Foreskin keratinocyte (primary cell): ENCODE measurements at places on chromosomes 1 and 21. TPM values are rescaled to one million over a fixed set of nuclear protein-coding genes. Genes with fewer than 3 reads are reported as not detected.
A peak's percentile ranks its signal among the peaks of the same experiment; 100 is the strongest.

The S100B gene
- 0.21 TPM in 1 of 2 replicates, not detected in the other for polyA plus RNA-seq

The TNN gene
- polyA plus RNA-seq: not detected in 2 replicates

GRCh38 chr1:155186067-155186793 is 12.6 kb downstream of the TRIM46 start:
- no peak for DNase-seq

GRCh38 chr1:170354690-170355089 is 177.3 kb upstream of the GORAB start:
- DNase-seq: no peak

GRCh38 chr1:159866905-159867663 is 4.6 kb upstream of the VSIG8 start:
- peak; percentile 51 for DNase-seq

DNA sequence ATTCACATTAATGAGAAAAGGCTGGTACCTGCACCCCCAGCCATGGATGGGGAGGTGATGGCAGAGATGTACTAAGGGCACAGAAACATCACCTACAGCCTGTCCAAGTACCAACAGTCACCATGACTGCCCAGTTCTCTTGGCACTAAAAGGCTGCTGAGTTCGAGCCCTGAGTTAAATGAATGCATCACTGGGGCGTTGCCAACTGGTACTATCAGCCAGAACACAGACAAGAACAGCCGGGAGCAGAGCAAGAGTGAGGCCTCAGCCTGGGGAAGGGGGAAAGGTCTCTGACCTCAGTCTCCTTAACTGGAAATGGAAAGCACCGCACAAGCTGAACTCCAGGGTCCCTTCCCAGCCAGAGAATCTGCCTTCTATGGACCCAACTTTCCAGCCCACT is 60.5 kb downstream of the GLIS1 start:
- DNase-seq: no peak

GRCh38 chr1:92804721-92805201 is 19.9 kb upstream of the EVI5 start:
- peak; percentile 96 for DNase-seq

GRCh38 chr21:43274022-43274945 is 105.5 kb downstream of the CRYAA start:
- DNase-seq: no peak

DNA sequence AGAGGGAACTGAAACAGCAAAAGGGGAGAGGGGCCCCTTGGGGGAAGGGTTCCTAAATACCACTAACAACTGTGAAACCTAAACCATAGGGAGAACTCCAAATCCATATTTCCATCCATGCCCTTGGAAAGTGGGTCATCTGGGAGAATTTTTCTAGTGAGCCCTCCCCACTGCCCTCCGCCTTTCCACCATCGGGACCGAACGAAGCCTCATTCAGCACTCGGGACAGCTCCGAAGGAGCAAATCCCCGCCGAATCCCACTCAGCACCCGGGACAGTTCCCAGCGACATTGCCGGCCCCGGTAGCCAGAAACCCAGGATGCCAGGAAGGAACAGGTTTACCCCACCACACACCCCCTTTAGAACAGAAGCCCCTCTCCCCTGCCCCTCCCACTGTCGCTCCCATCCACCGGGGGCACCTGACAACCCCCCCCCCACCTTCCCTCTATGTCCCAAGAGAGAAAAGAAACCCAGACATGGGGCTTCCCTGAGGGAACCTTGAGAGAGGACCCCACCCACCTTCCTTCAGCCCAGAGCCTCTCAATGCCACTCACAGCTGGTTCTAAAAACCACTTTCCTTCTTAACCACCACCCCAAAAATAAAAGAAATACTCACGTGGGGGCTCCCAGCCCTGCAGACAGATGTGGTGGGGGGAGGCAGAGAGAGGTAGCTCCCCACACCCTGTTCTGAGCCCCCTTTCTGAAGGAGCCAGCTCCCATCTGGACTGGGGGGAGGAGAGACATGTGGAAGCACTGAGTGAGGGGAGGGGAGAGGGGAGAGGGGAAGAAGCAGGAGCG is 4.5 kb downstream of the DLGAP3 start:
- peak; percentile 25 for DNase-seq

DNA sequence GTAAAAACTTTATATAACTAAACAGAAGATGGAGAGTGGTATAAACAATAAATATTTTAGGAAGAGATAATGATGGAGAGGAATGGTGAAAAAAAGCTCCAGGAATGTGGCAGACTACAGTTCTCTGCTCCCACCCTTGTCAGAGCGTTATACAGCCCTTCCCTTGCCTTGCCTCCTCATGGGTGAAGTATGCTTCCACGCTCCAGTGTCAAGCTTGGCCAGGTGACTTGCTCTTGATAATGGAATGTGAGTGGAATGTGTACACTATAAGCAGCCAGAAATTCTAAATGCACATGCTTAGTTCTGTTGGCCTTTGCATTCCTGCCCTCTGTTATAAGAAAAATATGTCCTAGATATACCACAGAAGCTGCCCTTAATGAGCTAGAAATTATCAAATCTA is 24.7 kb upstream of the POGK start:
- DNase-seq: peak; percentile 58

DNA sequence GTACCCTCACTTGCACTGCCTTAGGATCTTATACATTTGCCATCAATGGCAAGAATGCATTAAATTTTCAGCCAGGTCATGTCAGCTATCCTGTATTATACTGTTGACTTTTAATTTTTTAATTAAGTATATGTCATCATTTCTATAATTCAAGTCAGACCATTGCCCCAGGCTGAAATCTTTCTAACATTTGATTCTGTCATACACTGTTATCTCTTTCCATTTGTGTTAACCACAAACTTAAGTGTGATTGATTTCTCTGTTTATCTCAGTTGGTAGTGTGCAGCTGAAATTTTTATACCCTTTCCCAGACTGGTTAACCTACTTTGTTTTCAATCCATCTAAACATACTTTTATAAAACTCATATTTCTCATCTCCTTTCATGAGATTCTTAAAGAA is 153.3 kb downstream of the ZP4 start:
- no peak for DNase-seq

DNA sequence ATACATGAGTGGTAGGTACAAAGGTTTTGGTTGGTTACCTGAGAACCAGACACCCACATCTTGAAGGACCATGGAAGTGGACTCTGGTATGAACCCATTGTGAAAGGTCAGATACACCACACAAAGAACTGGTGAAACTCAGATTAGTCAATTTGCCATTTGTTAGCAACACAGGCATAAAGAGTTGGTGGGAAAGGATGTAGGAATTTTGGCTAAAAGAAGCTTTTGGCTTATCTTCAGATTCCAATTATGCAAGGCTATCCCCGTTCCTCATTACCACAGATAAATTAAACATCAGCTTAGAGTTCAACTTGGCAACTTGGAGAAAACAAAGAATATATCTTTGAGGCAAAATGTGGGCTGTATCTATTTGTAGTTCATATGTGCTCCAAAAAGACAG is 87.0 kb upstream of the IRF2BP2 start:
- DNase-seq: no peak

DNA sequence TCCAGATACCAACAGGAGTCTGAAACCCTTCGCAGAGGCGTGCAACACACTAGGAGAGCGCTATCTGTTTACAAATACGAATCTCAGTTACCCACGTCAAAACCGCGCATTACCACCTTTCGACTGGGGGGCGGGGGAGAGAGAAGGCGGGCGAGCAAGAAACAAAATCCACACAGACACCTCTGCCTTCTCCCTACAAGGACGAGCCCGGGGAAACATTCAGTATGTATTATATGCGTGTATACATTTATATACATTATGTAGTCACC is 722 bp downstream of the TUT4 start:
- peak; percentile 91 for DNase-seq

DNA sequence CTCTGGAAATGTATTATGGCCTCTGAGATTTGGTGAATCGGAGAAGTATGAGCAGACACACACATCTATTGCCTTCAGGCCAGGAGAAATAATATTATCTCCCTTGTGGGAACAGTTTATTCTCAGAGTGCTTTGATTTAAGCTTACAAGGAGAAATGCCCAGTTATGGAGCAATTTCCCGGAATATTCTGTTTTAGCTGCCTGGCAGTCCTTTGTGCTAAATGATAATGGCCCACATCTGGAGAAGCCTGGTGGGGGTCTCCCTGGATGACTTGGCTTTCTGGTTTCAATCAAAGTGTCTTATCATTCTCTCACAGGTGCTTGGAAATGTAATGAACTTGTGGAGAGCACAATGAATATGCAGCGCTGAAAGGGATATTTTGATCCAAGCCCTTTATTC is 389.6 kb upstream of the USP24 start:
- no peak for DNase-seq

DNA sequence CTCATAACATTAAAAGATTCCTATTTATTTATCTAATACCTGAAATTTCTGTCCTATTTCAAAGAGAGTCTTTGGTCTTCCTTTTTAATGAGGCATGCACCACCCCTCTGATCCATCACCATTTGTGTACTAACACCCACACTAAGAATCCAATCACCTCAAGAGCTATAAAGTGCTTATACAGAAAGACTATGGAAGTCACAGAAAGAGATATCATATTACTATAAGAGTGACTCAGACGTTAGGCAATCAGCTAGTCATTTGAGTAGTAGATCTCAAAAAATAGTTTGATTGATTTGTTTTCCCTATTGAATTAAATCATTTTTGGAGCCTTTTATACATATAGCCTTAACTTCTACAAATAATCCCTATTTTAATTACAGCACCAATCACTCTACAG is 46.1 kb downstream of the NME7 start:
- peak; percentile 45 for DNase-seq

DNA sequence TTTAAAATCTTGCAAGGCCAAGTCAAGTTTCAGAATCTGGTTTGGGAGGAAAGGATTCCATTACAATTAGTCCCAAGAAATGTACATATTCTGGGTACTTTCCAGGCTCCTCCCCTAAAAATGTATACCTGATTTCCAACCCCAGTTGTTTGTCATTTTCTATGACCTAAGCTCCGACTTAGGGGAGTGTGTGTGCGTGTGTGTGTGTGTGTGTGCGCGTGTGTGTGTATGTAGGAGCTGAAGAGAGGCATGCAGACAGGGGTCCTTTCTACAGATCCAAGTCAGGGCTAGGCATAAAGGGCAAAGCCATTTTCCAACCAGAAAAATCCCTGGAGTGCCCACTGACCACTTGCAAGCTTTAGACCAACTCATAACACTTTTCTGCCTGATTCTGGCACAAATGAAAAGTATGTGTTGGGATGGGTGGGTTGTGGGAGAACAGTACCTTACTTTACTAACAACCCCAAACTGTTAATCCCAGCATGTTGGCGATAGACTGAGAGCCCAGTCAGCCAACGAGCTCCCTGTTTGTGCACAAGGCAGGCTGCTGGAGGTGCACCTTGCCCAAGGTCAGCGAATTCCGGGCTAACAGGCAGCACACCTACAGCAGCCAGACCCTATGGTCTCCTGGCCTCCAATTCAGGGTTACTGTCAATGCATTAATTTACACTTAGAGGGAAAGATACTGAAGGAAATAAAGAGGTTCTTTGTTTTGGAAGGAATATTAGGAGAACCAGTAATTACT is 1.7 kb downstream of the TRABD2B start:
- peak; percentile 74 for DNase-seq
